ENCODE measurements at places on chromosomes 3 and 15.

DNA sequence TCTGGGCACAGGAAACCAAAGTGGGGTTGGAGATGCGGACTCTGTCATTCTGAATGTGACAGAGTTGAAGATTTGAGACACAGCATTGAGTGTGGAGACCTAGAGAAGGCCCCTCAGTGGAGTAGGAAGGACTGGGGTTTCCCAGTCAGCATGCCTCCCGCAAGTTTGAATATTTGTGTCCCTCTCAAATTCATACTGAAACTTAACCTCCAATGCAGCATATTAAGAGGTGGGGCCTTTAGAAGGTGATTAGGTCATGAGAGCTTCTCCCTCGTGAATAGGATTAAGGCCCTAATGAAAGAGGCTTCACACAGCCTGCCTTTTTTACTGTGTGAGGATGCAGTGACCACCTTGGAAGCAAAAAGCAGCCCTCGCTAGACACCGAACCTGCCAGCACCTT is 8.0 kb downstream of the HDDC3 start:
- no peak for DNase-seq

- no peak for DNase-seq
Measured at GRCh38 chr3:194985031-194985578, 285.9 kb downstream of the XXYLT1 start.

DNA sequence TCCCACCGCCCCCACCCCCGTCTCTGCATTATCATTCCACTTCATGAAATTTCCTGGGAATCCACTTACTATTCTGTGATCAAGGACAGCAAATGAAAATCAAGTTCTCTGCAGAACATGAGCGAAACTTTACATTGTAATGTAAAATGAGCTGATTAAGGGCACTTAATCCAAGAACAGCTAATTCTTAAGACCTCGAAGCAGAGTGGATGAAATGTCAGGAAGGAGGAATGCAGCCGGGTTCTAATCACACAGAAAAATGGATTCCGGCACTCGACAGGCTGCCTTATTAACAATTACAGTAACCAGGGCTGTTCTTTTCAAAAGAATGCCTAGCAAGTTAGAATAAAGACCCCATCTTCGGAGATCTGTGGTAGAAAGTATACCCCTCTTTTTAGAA is 57.5 kb downstream of the RFTN1 start:
- DNase-seq = no peak

GRCh38 chr3:190586631-190587011 is 72.7 kb downstream of the IL1RAP start:
- DNase-seq = no peak

DNA sequence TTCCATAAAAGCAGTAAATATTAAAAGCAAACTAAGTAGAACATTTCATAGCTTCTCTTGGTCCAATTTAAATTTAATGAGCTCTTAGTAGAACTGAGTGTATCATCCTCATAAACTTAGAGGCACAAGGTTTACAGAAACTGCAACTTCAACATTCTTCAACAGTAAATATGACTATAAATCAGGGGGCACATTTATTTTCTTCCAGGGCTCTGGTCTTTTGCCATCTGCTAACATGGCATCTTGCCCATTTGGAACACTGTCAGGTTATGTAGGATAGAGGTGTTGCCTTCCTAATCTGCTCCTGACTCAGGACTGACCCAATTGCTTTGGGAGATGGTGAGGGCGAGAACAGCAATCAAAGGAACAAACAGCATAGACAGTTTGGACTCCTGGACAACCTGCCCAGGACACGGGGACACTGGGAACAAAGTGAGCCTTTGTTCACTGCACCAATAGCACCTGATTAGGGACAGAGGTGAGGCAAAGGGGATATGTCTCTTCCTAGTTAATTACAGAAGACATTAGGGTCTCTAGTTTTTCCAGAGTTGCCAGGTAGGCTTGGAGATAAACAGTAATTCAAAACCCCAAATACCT is 610.2 kb upstream of the ROBO2 start:
- no peak for DNase-seq

DNA sequence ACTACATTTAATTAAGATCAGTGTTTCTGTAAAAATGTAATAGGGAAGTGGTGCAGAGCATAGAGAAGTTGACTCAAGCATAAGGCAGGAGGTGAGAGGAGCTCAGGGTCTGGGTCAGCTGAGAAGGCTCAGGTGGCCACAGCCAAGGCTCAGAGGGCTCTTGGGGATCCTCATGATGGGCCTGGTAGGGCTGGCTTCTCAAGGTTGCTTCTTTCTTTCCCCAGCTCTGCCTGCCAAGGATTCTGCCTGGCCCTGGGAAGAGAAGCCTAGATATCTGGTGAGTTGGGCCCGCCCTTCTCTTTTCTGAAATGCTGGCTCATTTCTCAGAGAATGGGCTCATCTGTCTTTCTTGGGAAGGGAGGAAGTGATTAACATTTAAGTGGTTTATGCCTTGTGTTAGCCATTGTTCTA is 6.5 kb downstream of the ZNF589 start:
- DNase-seq = no peak

- no peak for DNase-seq
Measured at GRCh38 chr15:77516786-77517185, 96.1 kb downstream of the HMG20A start.

- DNase-seq = no peak
Measured at GRCh38 chr3:171977441-171977840, 61.9 kb upstream of the FNDC3B start.
